ENCODE measurements at places on chromosomes 5 and 9.

- no peak for DNase-seq
Measured at GRCh38 chr9:137988051-137988450, 110.5 kb downstream of the CACNA1B start.

GRCh38 chr5:154732212-154732611, 23.0 kb upstream of the LARP1 start:
- DNase-seq, result no peak

DNA sequence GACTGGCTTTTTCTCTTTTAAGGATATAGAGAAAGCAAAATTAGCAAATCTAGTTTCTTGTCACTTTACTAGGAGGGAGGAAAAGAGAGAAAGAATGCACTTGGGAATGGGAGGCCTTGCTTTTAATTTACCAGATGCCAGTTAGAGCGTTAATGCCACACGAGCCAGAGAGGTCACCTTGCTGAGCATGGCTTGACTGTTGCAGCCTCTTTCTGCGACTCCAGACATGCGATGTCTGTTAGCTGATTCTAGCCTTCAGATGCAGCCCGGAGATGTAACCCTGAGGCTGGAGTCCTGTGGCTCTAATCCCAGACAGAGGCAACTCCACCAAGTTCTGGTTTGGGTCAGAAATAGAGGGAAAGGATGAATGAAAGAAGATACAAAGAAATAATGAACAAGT, 152.5 kb downstream of the TRIO start:
- no peak for DNase-seq

DNA sequence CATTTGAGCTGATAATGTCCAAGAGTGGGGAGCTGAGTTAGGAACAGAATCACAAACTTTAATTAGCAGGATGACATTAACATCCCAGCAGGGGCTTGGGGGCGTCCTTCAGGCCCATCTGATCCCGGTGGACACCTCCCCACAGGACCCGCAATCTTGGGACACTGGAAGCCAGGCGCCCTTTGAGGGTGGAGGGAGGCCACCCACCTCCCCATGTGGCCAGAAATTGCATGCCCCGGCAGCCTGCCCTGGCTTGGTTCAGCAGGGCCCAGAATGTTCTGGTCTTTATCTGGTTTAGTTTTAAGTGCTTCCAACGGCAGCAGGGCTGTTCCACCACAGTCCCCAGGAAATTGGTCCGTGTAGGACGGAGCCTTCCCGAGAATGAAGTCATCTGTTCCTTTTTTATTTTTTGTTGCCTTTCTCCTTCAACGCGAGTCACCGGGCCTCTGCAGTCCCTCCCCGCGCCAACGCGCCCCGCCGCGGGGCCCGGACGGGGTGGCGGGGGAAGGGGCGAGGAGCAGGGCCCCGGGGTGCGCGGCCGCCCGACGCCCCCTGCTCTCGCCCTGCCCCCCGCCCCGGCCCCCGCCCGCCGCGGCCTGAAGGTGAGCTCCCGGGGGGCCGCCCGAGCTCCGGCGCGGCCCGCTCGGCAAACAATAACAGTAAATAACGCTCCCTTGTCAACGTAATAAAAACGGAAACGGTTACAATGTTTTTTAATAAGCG, 207.9 kb downstream of the C9orf50 start:
- DNase-seq, result no peak

GRCh38 chr9:18067548-18068120, 406.3 kb upstream of the ADAMTSL1 start:
- no peak for DNase-seq

DNA sequence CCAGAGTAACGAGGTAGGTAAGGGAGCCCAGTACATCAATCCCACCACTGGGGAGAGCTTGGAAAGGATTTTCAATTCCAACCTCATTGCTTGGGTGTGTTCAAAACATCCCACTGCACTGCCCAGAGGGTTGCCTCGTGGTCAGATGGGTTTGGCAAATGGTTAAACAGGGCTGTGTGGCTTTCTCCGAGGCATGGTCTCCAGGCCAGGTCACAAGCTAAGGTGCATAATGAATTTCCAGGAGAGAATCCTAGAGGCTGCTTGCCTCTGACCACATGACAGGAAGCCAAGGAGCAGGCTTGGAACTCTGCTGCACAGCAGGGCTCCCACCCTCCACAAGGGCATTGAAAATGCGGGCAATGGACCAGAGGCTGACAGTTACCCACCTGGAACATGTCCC, 51.6 kb downstream of the DAP start:
- DNase-seq, result no peak

Data from NCI-H748 treated with DMSO at 0.1 percent for 48 hours (cell line).